DMS79 (cell line): ENCODE measurements at places on chromosomes 4 and X.

DNA sequence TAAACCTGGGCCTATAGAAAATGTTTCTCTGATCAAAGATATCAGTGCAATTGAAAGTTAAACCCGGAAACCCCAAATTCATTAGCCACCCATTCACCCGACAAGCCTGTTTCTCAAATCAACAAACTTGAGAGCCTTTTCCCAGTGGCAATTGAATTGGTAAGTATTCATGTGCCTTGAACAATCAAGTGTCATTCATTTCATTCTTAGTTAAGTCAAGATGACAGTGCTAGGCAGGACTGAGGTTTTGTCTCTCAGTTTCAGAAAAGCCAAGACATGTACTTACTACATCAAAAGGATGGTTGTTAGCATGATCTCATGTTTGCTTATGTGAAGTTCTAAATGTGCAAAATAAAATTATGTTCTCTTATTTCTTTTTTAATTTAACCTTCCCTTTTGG is 32.3 kb downstream of the CC2D2A start:
- DNase-seq = no peak

GRCh38 chrX:148728901-148729300 is 228.5 kb downstream of the AFF2 start:
- DNase-seq = no peak

- DNase-seq = no peak
Observed at GRCh38 chr4:40840255-40840984, 90.7 kb downstream of the NSUN7 start.

- DNase-seq = no peak
Observed at GRCh38 chrX:128439159-128439558, 387.0 kb upstream of the ACTRT1 start.
